ENCODE measurements at places on chromosomes 3 and 15. TPM values are rescaled to one million over a fixed set of nuclear protein-coding genes. Genes with fewer than 3 reads are reported as not detected.

The TTLL13 gene
- total RNA-seq = not detected

DNA sequence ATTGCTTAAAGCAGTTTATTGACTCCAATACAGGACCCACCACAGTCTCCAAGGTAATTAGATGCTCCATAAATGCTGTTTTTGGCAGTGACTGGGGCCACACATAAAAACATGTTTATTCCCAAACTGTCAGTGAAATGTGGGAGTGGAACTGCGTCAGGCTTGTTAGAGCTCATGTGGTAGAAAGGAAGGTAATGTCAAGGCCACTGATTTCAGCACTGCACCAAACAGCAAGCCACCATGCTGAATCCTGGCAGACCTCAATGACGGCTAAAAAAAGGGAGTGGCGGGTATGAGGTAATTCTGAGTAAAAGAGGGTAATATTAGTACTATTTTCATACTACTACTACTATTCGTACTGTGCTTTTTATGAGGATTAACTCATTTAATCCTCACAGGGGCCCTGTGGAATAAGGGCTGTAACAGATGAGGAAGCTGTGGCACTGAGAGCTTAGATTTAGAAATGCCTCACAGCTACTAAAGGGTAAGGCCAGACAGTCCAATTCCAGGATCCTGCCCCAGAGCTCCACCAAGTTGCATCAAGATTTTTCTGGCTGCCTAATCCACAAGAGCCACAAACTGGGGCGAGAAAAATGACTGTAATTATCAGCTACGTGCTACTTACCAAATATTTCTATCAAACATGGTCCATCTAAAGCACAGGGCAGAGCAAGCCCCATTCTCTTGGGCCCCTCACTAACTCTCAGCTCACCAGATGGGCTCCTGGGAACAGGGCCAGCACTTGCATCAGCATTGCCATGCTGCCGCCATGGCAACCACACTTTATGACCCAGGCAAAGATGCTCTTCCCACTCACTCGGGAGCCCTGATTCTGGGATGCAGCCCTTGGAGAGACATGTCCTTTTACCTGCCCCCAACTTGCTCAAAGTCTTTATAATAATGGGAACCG, 83.6 kb upstream of the SPATA12 start:
- DNase-seq = no peak

DNA sequence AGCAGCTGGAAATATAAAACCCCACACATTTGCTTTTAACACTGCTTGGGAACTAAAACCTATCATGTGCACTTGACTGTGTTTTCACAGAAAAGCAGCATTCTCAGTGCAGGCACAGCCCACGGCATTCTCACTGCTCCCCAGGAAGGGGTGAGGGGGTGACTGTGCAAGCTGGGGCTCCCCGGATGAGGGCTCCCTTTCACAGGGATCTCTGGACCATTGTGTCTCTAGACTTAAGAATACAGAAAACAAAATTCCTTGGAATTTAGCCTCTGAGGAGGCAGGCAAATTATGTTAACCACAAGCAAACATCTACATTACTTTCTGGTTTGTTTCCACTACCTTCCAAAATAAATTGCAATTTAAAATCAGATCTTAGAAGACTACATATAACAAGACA, 100.3 kb downstream of the FSIP1 start:
- no peak for DNase-seq

- no peak for DNase-seq
Observed at GRCh38 chr3:197445896-197446699, 109.7 kb downstream of the BDH1 start.

DNA sequence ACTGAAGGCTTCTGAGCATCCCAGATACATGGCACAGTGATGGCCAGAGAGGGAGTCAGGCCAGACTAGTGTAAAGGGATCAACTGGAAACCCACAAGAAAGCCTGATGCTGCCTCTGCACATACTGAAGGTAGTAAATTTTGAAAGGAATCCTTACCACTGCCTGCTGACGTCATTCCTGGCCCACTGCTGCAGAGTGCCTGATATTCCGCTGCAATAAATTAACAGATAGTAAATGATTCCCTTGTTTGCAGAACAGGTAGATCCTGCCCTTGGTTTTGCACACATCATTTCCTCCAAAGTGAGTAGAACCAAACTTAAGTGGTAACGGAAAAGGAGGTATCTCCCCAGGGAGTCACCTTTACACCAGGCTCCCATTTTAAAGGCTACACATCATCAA, 146.7 kb downstream of the FBN1 start:
- no peak for DNase-seq

Data from mesenteric fat pad (tissue), 1 donor.